HL-60 (cell line): ENCODE measurements at places on chromosomes 5 and 9.

GRCh38 chr9:128428644-128429512 lies 8.2 kb downstream of the CERCAM start:
- DNase-seq: no peak

DNA sequence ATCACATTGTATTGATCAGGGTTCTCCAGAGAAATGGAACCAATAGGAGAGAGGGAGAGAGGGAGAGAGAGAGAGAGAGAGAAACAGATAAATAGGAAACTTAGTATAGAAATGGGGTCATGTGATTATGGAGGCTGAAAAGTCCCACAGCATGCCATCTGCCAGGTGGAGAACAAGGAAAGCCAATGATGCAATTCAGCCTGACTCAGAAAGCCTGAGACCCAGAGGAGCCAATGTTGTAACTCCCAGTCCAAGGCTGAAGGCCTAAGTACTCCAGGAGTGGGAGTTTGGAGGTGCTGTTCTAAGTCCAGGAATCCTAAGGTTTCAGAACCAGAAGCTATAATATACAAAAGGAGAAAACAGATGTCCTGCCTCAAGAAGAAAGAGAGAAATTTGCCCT lies 48.4 kb upstream of the ISOC1 start:
- DNase-seq: no peak

DNA sequence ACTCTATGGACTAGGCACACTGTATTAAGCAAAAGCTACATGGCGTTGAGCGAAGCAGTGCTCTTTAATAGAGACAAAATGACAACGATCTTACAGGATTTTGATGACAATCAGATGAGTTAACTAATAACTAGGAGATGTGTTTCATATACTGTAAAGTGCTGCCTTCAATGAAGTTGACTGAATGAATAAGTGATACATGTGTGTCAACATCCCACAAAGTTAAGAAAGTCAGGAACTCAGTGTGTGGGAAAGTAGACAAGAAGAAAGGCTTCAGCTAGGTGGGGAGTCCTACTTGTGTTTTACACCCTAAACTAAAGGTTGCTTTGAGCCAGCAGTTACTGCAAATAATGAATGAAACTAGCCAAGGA lies 79.6 kb downstream of the PAPPA start:
- DNase-seq: no peak

DNA sequence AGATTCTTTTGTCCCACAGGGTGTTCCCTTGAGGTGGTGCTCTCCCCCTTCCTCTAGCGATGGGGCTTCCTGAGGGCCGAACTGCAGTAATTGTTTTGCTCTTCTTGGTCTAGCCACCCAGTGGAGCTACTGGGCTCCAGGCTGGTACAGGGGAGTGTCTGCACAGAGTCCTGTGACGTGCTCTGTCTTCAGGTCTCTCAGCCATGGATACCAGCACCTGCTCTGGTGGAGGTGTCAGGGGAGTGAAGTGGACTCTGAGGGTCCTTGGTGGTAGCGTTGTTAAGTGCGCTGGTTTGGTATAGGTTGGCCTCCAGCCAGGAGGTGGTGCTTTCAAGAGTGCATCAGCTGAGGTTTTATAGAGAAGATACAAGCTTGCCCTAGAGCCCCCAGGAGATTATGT lies 20.4 kb upstream of the CEP72 start:
- no peak for DNase-seq

DNA sequence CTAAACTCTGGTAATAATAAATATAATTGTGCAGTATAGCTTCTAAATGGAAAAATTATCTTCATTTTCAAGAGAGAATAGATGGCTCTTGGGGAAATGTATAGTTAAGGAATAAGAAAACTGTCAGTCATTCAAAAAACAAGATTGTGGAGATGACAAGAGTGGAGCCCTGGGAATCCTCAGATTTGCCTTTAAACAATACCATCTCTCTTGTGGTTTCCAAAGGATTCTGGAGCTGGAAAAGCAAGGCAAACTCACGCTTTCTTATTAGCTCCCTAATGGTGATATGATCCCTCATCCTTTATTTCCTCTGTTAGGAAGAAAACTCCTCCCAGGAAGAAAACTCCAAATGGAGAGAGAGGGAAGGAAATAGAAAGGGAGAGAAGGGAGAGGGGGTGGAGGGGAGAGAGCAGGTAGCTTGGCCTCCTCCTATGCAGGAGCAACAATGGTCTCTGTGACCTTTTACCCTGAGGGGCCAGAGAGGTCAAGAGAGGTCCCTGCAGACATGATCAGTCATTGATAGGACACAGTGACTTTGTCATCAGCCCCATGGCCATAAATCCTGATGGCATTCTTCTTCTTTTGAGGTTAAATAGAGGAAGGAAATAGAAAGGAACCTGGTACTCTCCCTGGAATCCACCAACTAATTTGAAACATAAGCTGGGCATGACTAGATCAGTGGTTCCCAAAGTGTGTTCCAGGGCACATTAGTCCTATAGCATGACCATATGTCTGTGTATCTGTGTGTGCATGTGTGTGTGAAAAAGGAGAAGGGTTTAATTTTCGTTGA lies 312.2 kb downstream of the ARRDC3 start:
- no peak for DNase-seq

DNA sequence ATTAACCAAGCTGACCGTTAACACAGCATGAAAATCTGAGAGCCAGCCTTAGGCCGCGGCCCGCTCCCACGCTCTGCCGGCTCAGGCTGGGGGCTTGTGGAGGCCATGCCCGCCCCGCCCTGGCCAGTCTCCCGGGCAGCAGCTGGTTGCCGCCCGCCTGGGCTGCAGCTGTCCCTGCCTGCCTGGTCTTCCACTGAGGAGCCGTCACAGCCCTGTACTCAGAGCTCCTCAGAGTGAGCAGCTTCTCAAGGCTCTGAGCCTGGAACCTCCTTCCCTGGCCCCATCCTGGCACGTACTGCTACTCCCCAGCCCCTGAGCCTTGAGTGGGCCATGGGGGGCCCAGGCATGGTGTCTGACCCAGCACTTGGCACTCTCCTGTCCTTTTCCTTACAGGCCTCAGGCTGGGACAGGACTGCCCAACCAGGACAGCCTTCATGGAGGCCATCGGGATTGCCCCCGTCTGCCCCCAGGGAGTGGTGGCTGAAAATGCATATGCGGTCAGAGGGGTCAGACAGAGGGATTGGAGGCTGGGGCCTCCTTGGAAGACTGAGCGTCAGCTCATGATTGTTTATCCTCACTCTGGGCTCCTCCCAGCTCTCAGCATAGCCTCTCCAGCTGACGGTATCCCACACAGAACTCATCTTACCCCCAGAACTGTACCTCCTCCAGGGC lies 11.9 kb downstream of the FGFR4 start:
- DNase-seq: no peak

- no peak for DNase-seq
Observed at GRCh38 chr5:61479850-61480614, 148.0 kb downstream of the ZSWIM6 start.

DNA sequence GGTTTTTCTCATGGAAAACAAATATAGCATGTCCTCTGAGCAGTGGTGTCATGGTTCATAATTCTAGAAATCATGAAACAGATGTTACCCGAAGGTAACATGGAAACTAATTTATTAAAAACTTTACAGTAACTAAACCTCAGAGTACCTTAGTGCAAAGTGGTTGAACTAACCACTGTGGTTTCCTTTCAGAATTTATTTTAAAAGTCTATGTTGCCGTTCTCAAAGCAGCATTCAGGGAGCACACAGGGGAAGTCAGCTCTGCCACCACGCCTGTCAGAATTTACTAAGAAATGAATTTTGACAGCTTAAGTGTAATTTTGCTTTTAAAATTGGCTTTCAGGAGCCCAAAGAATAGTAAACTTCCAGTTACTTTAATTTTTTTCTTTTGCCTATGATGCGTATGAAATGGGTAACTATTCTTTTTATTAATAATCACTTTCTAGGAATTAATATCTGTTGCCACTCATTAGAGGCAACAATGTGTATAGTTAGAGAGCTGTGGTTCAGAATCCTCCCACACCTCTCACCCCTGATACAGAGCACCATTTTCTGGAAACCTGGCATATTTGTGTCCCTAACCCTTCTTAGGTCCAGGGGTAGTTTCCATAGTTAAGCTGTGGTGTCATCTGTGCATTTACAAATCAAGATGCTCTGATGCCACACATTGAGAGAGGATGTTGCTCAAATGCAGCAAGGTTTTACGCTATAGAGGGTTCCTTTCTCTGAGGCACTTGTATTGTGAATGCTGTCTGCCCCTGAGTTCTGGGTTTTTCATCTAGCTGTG lies 202.6 kb downstream of the ZSWIM6 start:
- no peak for DNase-seq

GRCh38 chr9:2024888-2025782 lies 10.0 kb downstream of the SMARCA2 start:
- DNase-seq: no peak

- no peak for DNase-seq
Observed at GRCh38 chr5:82986404-82986803, 90.8 kb downstream of the TMEM167A start.

GRCh38 chr5:94784536-94785505 lies 166.4 kb downstream of the SLF1 start:
- DNase-seq: no peak

DNA sequence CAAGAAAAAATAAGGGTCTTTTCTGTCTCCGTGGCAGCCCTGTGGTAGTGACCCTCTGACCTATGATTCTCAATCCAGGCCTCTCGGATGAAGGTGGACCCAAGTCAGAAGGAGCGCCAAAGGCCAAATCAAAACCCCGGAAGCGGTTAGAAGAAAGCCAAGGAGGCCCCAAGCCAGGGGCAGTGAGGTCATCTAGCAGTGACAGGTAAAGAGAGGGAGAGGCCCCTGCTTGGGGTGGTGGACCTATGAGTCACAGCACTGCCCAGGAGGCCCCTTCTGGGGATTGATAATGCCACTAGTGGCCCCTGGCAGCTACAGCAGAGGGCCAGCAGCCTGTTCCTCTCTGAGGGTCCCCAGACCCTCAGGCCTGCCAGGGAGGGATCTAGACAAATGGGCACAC lies 6.4 kb upstream of the SLC2A8 start:
- DNase-seq: no peak

GRCh38 chr5:168317521-168318147 lies 26.2 kb downstream of the WWC1 start:
- no peak for DNase-seq

DNA sequence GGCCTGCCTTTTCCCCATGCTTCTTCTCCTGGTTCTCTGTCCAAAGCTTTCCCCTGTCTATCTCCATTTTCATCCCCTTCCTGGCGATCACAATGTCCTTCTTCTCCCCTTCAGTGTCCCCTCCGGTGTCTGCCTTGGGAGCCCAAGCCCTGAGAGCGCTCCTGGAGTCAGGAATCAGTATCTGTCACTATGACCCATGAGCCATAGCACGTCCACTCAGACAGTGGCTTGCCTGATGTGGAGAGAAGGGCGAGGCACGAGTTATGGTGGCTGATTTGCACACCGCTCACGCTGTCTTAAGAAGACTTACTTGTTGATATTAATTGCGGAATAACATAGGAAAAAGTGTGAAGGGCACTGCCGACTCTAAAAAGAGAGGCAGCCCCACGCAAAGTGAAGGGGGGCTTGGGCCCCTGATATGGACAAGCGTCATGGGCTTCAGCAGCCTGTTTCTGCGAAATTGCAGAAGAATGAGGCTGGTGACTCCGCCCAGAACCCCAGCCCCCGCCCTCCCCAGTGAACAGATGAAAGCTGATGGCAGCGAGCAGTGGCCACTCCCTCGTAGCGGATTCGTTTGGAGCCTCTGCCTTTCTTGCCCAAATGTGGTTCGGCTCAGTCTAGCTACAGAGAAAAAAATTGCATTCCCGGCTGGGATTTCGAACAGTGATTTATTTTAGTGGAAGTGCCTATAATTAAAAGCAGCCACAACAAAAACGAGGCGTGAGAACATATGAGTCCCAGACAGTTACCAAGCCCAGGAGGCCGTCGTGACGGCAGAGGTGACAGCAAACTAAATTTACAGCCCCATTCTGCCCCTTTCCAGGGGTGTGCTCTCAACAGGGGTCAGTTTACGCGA lies 149.8 kb downstream of the ICE1 start:
- DNase-seq: no peak

DNA sequence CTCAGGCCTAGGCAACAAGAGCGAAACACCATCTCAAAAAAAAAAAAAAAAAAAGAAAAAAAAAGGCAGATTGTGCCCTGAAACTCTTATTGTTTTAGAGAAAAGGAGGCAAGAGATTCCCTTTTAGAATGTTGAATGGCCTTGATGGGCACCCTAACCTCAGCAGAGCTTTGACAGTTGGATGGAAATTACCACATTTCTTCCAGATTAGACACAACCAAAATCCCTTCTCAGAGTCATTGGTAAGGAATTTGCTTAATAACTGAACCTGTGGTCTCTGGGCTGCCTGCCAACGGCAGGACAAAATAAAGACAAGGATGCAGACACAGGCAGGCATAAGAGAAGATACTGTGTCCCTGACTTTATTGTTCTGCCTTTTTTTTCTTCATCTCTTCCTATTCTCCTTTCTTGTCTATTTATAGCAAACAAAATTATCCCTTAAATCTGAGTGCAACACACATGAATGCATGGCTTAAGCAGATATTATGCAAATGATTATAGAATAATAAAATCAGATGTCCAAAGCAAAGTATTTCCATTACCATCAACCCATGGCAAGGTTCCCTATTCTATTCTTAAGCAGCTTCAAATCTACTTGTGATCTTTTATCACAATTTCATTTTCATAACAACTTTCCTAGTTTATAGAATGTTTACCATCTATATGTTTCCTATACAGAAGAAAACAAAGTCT lies 37.3 kb upstream of the TRIO start:
- no peak for DNase-seq

GRCh38 chr5:159216454-159216853 lies 7.1 kb upstream of the RNF145 start:
- DNase-seq: no peak

DNA sequence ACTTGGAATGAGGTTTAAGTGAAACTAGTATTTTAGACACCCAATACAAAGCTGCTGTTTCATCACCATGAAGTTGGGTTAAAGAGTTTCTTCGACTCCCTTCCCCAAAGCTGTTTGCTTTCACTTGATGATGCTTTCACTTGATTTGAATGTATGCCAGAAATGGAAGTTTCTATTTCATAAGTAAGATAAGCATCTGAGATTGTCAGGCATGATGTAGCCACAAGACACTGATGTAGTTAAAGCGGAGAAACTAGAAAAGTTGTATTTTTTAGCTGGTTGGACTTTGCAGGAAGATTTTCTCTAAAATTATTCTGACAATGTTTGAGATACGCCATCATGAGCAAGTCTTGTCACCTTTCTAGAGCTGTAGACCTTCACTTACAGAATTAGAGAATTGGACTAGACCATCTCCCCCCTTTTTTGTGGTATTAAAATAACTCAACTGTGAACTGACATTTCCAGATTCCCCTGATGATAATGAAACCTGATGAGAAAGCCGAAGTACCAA lies 20.0 kb downstream of the MOCS2 start:
- no peak for DNase-seq

DNA sequence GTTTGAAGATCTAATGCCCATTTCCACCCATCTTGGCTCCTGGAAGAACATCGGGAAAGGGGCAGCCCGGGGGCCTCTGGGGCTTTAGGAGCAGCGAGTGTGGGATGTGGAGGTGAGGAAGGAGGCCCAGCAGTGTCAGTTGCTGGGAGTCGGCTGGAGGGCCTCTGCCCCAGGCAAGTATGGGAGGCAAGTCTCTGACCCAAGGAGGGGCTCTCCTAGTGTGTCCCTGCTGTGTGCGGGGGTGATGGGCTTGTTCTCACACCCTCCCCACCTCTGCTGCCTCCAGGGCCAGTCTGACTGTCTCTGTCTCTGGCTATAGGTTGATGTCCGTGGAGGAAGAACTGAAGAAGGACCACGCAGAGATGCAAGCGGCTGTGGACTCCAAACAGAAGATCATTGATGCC lies 129.7 kb downstream of the DAB2IP start:
- DNase-seq: no peak
